ENCODE measurements at places on chromosomes 3 and 15.

GRCh38 chr15:99507504-99508310 is 58.1 kb upstream of the MEF2A start:
- DNase-seq = peak; percentile 73

DNA sequence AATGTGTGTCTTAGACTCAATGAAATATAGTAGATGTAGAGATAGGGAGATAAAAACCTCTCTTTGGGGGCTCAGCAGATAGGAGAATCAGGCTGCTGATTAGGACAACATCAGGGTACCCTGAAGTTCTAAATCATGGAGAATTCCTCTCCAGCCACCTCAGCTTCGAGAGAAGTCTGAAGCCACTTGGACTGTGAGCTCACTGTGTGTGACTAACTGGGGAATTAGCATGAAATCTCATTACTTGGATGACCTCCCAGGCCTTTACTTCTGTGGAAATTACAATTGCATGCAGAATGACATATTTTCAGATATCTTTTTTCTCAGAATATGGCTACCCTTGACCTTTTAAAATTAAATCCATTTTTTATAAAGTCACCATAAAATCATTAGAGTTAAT is 128.0 kb upstream of the MRPL3 start:
- peak; percentile 3 for DNase-seq

DNA sequence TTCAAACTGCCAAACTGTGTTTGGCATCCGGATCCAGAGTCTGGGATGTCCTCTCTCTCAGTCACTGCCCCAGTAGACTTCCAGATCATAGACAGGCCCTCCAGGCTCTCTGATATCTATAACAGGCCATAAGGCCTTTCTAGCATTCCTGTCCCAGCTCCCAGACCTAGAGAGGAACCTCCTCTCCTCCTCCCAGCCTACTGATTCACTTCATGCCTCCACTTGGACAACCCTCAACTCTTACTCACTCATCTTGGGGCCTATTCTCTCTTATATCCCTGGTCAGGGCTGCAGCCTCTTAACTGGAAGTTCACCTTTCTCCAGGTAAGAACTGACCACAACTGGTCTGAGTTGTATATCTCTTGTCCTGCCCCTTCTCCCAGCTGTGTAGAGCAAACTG is 253.7 kb upstream of the TRIM42 start:
- peak; percentile 27 for DNase-seq

- DNase-seq = no peak
Measured at GRCh38 chr15:83890587-83890986, 236.7 kb downstream of the ADAMTSL3 start.

- DNase-seq = peak; percentile 43
Measured at GRCh38 chr3:45906681-45907407, 20.5 kb downstream of the CCR9 start.

DNA sequence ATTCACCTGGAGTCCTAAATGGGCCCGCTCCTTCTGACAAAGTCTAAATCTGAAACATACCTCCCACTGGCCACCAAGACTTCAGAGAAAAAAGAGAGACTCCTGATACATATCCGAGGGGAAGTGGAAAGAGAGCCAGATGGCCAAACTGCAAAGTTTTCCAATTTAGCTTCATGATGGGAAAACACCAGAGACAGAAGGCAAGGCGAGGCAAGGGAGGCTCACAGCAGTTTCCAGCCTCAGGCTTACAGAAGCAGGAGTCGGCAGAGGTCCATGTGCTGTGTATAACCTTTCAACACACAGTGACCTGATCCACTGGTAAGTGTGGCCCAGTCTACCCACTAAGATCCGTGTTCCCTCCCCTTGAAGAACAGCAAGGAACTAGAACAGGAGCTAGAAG is 29.9 kb upstream of the PDE8A start:
- DNase-seq = no peak

GRCh38 chr3:9080163-9080562 is 116.9 kb upstream of the RAD18 start:
- no peak for DNase-seq

DNA sequence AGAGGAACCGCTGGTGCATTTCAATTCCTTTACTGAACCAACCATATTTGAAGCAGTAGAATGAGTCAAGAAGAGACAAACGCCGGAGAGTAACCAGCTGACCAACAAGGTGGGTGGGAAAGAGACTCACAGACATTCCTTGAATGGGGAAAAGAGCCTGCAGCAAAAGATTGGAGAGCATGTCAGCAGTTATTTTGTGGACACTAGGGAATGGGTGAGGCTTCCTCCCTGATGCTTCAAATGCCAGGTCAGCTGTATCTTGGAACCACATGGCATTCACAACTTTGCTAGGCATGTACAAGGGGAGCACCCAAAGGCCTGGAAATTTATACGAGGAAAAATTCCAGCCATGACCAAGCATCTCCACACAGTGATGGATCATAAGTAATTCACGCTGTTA is 29.9 kb upstream of the ZKSCAN7 start:
- DNase-seq = no peak

GRCh38 chr3:126494970-126495230 is 19.2 kb upstream of the ZXDC start:
- DNase-seq = no peak

- DNase-seq = peak; percentile 27
Measured at GRCh38 chr3:13346481-13347389, 73.4 kb downstream of the NUP210 start.

DNA sequence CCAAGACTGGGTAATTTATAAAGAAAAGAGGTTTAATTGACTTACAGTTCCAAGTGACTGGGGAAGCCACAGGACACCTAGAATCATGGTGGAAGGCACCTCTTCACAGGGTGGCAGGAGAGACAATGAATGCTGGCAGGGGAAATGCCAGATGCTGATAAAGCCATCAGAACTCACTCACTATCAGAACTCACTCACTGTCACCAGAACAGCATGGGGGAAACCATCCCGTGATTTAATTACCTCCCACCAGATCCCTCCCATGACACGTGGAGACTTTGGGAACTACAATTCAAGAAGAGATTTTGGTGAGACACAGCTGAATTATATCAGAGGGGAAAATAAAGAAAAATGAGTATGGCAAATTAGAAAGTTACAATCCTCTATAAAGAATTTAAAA is 310.9 kb downstream of the BCHE start:
- no peak for DNase-seq

DNA sequence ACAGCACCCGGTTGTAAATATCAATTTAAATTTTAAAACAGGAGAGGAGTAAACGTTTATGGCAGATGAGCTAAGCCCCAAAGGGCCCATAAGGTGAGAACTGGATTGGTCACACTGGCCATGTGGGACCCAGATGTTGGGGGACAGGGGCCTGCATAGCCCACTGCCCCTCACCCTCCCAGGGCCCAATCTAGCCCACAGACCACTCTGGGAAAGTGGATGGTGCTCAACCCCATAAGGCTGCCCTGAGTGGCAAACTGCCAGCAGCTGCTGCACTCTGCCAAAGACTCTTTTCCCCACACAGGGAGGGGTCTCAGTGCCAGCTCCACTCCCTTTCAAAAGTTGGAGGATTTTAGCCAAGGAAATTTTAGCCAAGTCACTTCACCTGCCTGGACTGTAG is 42.5 kb downstream of the CCDC12 start:
- DNase-seq = no peak

DNA sequence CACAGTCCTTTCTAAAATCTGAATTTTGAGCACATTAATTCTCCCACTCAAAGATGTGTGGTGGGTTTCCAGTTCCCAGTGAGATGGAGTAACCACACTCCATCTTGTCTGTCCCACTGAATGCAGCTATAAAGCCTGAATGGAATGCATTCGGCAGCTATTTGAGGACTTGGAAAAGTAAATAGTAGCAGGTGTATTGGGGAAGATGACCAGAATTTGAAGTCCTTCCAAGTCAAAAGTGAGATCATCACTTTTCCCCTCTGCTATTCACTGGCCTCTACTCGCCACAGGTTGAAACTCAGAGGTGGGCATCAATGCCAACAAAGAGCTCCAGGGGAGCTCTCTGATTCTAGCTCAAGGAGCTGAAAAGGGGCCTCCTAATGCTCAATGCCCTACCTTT is 8.1 kb upstream of the GNB5 start:
- no peak for DNase-seq

DNA sequence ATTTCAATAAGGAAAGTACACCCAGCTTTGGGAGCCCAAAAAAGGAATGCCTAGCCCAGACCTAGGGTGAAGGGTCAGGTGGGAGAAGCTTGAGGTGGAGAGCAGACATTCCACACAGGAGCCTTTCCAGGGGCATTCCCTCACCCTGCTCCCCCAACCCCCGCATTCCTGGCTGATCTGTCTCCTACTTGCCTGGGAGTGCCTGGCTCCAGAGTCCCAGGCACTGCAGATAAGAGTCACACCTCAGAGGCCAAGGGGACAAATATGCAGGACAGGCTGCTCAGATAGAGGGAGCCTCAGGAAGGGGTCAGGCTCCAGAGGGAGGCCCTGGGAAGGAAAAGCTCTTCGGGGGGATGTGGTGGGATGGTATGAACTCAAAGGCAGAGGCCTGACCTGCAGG is 20.8 kb upstream of the HCN4 start:
- no peak for DNase-seq

DNA sequence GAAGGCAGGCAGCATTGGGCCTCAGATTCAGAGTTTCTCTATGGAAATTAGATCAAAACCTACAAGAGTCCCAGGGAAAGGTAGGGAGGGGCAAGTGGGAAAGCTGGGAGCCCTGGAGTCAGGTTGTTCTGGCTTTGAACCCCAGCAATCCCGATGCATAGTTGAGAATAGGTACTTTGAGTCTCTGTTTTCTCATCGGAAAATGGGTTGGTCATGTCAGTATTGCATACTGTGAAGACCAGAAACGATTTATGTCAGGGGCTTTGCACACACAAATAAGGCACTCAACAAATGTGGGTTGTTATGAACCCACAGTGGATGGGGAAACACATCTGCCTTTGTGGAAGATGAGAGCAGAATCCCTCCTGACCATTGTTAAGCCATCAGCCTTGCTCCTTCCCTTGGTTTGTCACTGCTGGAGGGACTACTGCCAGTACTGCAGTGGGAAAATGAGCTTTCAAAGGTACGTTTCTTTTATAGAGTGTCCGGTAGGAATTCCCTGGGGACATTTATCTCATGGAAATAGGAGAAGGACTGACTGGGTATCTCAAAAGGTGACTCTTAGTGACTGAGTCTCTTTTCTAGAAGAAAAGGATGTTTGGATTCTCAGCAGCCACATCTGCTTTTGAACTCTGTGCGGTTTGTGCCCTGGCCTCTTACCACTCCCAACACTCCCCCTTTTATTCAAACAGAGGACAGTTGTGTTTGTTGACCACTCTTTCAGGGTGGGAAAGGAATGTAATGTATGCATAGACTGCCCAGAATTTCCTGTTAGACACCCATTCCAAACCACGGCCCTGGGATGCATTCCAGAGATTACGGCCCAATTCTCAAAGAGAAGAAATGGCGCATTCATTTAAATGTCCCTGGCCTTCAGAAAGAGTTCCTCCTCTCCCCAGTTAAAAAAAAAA is 54.6 kb upstream of the VILL start:
- peak; percentile 99 for DNase-seq

- peak; percentile 86 for DNase-seq
Measured at GRCh38 chr3:37945807-37946530, 44.6 kb upstream of the VILL start.

- DNase-seq = no peak
Measured at GRCh38 chr15:36585774-36586173, 6.3 kb downstream of the CDIN1 start.

DNA sequence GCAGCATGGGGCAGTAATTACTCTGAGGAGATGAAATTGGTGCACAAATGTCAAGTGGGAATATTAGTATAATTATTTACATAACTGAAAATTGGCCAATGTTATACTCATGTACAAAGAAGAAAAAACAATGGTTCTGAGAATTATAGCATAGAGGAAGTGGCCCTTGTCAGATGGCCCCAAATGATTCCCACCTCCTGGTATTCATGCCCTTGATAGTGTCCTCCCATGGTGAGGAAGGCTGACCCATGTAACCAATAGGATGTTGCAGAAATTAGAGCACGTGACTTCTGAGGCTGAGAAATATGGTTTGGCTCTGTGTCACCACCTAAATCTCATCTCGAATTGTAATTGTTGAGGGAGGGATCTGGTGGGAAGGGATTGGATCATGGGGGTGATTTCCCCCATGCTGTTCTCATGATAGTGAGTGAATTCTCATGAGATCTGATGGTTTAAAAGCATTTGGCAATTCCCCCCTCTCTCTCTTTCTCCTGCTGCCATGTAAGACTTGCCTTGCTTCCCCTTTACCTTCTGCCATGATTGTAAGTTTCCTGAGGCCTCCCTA is 368.5 kb downstream of the SHQ1 start:
- DNase-seq = no peak

DNA sequence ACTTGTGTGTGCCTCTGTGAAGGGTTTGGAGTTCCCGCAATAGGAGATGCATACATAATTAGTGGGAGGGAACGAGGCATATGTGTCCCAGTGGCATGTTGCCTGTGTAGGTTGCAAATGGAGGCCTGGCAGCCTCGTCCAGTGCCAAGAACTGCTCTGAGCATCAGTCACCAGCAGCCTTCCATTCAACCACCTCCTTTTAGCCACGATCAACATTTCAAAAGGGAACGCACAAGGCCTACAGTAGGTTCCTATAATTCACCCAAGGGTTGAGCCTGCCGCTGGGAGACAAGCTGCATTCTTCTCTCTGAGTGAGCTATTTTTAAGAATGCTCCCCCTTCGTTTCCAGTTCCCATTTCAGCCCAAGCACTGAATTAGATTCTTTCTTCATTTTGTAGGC is 78.8 kb upstream of the CTNNB1 start:
- peak; percentile 13 for DNase-seq

- DNase-seq = no peak
Measured at GRCh38 chr3:183506674-183507320, 48.7 kb downstream of the KLHL6 start.

DNA sequence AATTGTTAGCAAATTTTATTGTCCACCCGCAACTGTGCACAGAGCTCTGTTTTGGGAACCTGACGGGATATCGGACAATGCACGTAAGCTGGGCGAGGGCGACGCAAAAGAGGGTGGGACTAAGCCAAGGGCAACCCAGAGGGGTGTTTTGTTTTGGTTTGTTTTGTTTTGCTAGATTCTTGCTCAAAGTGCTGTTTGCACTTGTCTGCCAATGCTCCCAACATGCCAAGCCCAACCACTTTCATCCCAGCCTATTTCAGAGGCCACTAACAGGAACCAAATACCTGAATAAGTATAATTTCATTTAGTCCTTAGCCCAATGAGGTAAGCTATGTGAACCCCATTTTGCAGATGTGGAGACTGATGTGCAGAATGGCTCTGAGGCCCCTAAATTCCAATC is 9.7 kb upstream of the CMTM7 start:
- DNase-seq = no peak

GRCh38 chr15:34336231-34336990 is 1.2 kb downstream of the SLC12A6 start:
- no peak for DNase-seq

GRCh38 chr15:59124261-59124660 is 19.3 kb downstream of the CCNB2 start:
- DNase-seq = no peak

DNA sequence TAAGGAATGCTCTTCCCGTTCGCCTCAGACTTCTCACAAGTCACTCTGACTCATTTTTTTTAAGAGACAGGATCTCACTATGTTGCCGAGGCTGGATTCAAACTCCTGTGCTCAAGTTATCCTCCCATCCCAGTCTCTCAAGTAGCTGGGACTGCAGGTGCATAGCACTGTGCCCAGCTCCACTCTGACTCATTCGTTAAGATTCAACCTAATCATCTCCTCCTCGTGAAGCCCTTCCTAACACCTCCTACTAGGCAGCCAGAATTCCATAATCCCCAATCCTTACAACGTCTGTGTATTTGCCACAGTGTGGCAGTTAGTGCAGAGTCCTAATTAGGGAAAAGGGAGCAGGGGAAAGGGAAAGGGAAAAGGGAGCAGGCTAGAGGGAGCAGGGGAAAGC is 26.4 kb upstream of the DCLK3 start:
- no peak for DNase-seq
